ENCODE measurements at places on chromosomes 5 and 9.

- DNase-seq, result no peak
Observed at GRCh38 chr5:93329756-93330155, 251.3 kb downstream of the NR2F1-AS1 start.

DNA sequence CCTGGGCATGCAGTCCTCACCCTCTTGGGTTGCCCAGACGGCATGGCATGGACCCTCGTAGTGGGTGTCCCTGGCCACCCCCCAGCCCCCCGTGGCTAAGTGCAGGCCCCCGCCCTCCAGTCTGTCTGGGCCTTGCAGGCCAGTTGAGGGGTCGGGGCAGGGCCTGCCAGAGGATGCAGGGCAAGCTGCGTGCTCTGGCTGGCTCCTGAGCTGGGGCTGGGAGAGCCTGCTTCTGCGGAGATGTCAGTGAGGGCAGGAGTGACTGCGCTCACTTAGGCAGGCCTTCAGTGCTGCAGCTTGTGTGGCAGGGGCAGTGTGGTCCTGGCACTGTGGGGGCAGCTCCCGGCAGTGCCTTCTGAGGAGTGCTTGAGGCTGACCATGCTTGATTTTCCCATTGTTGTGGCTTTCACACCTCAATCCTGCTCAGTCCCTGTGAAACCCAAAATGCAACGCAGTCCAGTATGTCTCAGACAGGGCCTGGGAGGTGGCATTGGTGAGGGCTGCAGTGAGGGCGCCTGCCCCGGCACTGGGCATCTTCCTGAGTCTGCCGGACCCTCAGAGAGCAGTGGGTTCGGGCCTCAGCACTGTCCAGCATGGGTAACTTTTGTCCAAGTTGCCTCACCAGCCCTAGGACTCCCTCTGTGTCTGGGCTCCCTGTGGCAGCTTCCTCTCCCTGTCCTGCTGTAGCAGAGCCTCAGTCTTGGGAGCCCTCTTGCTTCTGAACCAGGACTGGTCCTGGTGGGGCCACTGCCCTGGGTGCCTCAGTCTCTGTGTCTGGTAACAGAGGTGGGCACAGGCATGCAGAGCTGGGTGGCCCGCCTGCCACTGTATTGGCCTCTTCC lies 93.0 kb downstream of the PHF2 start:
- no peak for DNase-seq

DNA sequence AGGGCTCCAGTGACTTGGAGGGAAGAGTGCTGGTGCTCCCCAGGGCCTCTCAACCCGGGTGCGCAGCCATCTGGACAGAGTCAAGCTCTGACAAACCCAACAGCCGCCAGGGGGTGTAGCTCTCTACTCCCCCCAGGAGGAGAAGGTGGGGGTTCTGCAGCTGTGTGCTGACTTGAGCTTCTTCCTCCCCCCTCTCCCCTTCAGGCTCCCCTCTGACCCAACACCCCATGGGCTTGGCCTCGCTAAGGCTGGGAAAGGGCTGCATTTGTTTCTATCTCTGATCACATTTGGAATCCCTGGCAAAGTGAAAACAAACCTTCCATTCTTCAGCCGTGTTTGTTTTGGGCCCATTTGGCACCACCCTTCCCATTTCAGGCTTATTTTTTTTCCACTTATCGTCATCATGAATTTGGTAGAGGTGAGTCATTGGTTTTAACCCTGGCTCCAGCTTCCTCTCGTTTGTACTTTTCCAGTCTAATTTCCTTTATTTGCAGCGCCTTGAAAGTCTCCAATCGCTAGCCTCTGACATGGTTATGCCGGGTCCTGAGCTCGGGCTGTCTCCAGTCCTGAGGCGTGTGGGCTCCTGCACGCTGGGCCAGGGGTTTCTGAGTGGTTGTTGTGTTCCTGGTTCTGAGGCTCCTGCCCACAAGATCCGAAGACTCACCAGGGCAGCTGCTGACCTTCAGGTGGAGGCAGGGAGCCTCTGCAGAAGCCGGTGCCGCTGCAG lies 36.1 kb downstream of the DAP start:
- DNase-seq, result no peak

- DNase-seq, result no peak
Observed at GRCh38 chr9:3497857-3498256, 27.9 kb downstream of the RFX3 start.

DNA sequence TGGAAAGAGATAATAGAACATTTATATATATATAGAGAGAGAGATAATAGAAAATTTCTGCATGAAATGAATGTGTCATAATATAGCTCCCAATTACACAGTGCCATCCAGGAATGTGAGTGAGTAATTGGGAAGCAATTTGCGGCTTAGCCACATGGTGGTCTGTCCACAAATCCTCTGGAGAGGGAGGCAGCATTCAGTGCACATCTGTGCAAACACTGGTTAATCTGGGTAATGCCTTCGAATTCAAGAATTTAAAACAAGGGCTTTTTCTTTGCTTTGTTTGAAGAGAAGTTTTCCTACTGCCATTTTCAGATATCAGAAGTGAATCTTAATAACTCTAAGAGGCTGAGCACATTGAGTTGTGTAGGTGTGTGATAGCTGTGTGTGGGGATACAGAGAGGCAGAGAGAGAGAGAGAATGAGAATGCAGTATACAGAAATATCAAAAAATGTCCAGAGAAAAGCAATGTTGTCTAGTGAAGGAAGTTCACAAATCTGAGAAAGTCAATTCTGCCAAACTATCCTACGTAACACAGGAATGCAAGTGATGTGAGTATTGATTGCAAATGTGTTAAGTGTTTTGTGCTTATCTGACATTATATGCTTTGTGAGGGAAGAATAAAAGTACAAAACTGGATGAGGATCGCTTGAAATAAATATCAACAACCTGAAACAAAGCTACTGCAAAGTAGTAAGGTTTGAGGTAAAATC lies 134.6 kb downstream of the EDIL3 start:
- DNase-seq, result no peak

GRCh38 chr5:121987685-121988073 lies 25.9 kb downstream of the SRFBP1 start:
- no peak for DNase-seq

- DNase-seq, result no peak
Observed at GRCh38 chr9:517993-518392, 303.3 kb downstream of the DOCK8 start.

- DNase-seq, result no peak
Observed at GRCh38 chr5:169223595-169223953, 77.4 kb downstream of the SLIT3 start.

DNA sequence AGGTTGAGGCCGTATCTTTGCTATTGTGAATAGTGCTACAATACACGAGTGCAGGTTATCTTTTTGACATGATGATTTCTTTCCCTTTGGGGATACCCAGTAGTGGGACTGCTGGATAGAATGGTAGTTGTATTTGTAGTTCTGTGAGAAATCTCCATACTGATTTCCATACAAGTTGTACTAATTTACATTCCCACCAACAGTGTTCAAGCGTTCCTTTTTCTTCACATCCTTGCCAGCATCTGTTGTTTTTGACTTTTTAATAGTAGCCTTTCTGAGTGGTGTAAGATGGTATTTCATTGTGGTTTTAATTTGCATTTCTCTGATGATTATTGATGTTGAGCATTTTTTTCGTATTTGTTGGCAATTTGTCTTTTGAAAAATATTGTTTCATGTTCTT lies 41.4 kb downstream of the CNOT6 start:
- no peak for DNase-seq

DNA sequence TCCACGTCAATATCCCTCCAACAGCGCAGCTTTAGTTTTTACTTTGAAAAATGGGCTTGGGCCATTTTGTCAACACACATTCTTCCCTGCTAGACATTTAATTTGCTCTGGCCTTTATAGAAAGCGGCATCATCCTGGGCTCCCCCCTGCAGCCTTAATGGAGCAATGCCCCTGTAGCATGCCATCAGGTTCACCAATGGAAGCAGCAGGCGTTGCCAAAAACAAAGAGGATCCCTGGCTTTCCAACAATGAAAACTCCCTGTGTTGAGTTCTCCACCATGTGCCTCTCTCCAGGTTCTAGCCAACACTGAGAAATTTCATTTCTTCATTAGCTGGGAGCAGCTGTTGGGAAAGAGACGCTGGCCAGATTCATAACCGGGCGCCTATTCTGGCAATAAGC lies 139.5 kb downstream of the ZNF622 start:
- no peak for DNase-seq
